NCI-H524 (cell line): ENCODE measurements at places on chromosomes 12 and 14.

DNA sequence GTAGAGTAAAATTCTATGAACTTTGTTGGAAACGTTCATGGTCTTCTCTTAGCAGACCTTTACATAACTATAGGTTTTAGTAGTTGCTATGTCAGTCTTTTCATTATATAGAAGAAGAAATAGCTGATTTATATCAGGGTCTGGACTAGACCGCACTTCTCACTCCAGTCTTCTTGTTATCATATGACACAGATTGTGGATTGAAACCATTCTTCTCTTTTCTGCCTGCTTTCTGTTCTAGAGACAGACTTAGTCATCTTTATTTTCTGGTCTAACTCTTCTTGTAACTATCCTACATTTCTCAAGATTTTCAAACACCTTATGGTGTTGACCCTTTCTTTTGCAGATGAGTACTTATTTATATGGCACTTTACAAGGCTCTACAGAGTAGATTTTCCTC is 55.7 kb downstream of the PCNX1 start:
- no peak for DNase-seq

- no peak for DNase-seq
Measured at GRCh38 chr14:68894802-68895703, 84.0 kb downstream of the ACTN1 start.

DNA sequence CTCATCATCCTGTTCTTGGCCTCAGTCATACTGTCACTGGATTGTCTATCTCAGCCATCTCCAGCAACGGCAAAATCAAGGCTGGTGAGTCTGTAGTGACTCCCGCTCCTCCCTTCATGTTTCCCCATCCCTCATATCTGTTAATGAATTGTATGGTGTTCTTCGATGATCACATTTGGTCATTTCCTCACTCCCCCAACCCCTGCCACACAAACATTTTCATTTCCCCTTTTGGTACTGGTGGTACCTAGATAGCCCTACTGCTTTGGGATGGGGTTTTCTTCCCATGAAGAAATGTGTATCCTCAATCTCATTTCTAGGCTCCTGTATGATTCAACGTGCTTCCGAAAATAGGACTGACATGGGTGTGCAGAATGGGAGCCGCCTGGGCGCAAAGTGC is 2.7 kb upstream of the KLHL33 start:
- DNase-seq: no peak

DNA sequence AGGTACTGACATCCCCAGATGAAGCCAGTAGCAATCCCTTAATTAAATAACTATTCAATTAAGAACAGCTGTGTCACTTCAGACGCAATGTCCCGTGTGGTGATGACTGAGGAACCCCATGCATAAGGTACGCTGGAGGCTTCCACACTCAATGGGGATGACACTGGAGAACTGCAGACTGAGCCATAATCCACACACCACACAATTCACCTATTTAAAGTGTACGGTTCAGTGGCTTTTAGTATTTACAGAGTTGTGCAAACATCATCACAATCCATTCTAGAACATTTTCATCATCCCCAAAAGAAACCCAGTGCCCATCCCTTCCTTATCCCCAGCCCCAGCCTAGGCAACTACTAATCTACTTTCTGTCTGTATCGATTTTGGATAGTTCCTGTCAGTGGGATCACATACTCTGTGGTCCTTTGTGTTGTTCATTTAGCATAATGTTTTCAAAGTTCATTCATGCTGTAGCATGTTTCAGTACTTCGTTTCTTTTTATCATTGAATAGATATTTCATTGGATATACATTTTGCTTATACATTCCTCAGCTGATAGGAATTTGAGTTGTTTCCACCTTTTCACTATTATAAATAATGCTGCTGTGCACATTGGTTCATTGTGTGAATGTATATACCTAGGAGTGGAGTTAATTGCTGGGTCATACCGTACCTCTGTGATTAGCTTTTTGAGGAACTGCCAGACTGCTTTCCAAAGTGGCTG is 61.1 kb downstream of the NINJ2 start:
- no peak for DNase-seq

- no peak for DNase-seq
Measured at GRCh38 chr12:21151184-21151583, 20.2 kb downstream of the SLCO1B1 start.

DNA sequence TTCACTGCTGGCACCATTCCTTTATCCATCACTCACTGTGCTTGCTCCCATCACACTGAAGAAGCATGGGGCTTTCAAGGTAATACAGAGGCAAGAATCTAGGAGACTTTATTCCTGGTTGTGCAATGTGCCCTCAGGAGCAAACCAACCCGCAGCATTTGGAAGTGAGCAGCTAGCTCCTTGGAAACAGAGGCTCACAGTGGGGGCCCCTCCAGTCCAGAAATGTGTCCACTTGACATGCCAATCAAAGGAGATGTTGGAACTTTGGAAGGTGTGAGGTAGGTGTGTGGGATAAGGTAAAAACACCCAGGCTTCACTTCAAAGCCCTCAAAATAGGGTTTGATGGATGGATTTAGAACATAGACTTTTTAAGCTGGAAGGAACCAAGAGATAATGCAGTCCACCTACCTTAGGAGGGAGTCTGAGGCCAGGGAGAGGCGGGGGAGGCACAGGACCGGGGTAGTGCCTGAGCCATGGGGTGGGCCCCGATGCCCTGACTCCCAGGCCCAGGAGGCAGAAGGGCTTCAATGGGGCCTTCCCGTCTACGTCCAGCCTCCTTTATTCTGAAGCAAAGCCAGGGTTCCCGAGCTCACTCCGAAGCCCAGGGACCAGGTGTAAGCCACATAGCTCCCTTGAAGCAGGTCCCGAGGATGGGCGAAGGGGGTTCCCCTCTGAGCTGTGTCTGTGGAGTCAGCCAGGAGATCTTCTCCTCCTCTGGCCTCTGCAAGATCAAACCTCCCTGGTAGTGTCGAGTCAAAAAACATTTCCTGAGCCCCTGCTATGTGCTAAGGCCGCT is 17.6 kb upstream of the BCL11B start:
- no peak for DNase-seq
